ENCODE measurements at places on chromosomes 7 and 10. TPM values are rescaled to one million over a fixed set of nuclear protein-coding genes. Genes with fewer than 3 reads are reported as not detected.
A peak's percentile ranks its signal among the peaks of the same experiment; 100 is the strongest.

GSAP gene
- total RNA-seq, result 1.1 TPM

CYP26C1 gene
- total RNA-seq, result not detected

SEPTIN14 gene
- not detected for total RNA-seq

METTL27 gene
- 5.9 TPM for total RNA-seq

BHLHA15 gene
- 8.3 TPM for total RNA-seq

CLDN4 gene
- total RNA-seq, result 18.6 TPM

VGF gene
- 3.3 TPM for total RNA-seq

USP6NL gene
- total RNA-seq, result 23.0 TPM

DNA sequence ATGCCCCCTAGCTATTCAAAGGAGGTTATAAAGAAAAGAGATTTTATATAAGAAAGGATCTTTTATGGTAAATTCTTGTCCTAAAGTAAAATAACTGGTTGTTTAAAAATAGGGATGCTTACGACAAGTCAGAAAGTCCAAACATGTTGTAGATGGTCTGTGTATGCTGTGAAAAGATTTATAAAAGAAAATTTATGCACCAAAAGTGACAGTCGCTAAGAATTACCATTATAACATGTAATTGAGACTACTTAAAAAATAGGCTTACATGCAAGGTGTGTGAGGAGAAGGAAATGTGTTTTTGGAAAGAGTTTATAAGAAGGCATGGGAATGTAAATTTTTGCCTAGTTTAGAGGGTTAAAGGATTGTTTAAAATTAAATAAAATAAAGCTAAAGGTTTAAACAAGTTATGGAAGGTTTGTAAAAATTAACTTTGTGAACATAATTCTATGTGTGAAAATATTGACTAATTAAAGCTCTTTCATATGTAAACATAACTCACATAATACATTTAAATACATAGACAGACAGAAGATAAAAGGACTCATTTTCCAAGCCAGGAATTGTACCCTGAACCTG lies 118.5 kb downstream of the LYZL1 start:
- peak; percentile 63 for DNase-seq

DNA sequence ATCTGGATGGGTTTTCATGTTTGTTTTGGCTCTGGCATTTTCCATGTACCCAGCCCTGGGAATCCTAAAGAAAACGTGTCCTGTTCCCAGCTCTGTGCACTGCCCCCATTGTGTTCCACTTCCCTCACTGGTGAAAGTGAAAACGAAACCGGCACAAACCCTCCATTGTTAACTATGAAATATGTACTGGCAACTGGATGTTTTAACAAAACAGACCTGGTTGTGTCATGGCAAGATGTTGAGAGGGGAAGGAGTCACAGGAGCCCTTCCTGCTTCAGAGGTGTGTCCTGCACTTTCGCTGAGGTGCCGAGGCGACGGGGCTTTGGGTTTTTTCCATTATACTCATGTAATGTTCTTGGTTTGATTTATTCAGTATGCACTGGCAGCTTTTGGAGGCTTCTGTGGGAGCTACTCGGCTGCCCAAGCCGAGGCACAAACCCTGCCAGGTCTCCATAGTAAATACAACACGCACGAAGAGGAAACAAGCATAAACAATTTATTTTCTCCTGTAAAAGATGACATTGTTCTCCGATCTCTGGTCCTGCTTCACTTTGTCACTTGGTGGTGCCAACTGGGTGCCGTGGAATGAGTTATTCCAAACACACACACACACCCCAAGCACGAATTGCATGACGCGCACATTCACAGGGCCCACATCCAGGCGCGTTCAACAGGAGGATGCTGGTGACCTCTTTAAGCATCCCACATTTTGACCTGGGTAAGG lies 118.2 kb downstream of the CDK6 start:
- no peak for DNase-seq

DNA sequence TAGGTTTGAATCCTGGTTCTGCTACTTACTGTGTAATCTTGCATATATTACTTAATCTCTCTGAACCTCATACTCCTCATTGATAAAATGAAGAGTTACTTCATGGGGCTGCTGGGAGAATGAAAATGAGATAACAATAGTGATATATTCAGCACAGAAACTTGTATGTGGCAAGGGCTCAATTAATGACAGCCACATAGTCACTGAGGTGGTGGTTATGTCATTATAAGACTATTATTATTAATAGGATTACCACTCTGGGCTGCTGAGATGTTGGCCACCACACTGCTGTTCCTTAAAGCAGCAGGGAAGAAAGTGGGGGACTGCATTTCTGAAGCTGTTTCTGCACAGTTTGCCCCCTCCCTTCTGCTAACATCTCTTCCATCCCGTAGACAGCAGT lies 100.4 kb upstream of the PDLIM1 start:
- no peak for DNase-seq

DNA sequence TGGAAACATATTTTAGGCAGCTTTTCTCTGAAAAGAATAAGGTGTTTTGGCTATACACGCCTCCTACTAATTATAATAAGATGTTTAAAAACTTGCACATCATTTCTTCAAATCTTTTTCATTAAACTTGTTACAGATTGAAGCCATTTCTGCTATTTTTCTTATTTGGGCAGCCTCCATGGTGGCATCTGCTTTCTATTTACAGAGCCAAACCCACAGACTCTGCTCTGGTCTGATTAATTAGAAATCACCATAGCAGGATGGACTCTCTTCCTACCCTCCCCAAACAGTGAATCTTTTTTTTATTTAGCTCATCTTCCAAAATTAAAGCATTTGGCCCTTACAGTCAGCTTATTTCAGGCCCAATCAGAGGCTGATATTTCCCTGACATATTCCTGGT lies 85.7 kb upstream of the AOAH start:
- DNase-seq, result no peak

GRCh38 chr7:131649003-131649541 lies 92.6 kb upstream of the PODXL start:
- DNase-seq, result peak; percentile 65

GRCh38 chr10:50618624-50619023 lies 5.1 kb downstream of the SGMS1 start:
- peak; percentile 52 for DNase-seq

DNA sequence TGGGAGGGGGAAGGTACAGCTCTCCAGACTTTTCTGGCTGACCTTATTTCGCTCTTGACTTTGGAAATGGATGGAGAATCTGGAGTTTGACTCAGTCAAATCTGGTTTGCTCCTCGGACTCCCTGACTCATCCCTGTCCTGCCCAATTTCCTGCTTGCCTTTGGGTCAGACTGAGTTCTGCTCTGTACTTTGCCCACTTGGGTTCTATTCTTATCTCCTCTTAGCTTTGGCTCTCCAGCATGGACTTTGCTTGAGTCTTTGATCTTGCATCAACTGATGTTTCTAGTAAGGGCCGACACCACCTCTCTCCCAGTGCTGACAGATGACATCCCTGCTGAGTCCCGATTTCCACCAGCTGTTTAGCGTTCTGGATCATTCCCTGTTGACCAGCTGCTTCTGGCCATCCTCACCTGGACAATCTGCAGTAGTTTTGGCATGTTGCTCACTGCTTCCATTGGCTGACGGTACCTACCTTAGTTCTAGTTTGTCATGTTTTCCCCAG lies 335.3 kb downstream of the SUGCT start:
- DNase-seq, result no peak

DNA sequence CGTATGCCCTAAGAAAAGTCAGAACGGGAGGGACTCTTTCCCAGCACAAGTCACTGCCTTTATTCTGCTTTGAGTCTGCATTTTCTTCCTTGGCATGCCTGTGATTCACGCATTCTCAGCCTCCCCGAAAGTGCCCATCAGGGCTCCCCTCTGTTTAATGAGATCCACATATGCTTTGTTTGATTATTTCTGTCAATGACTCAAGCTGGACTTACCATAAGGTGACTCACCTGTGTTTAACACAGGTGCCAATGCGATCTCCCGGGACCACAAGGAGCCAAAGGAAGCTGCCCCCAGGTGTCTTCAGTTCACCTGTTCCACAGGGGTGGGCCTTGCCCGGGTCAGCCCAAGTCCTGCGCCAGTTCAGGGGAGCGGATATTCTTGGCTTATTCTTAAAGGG lies 386.0 kb upstream of the SHH start:
- no peak for DNase-seq

GRCh38 chr7:17564678-17565212 lies 266.3 kb downstream of the AHR start:
- no peak for DNase-seq

- no peak for DNase-seq
These were observed 122.0 kb upstream of the HABP2 start for GRCh38 chr10:113430634-113431397.

GRCh38 chr7:18558503-18558902 lies 63.0 kb downstream of the HDAC9 start:
- DNase-seq, result no peak

DNA sequence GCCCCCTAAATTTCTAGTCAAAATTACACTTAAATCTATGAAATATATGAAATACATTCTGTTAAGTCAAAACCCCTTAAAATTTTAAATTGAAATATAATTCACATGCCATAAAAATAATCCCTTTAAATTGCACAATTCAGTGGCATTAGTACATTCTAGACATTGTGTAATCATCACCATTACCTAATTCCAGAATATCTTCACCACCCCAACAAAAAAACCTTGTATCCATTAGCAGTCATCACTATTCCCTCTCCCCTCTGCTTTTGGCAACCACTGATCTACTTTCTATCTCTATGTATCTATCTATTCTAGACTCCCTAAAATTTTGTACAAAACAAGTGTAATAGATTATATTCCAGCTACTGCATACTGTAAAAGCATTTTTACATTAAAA lies 261.2 kb downstream of the GLI3 start:
- no peak for DNase-seq

GRCh38 chr7:28069388-28069787 lies 111.2 kb downstream of the JAZF1 start:
- no peak for DNase-seq

GRCh38 chr7:82429408-82429807 lies 14.2 kb downstream of the CACNA2D1 start:
- DNase-seq, result no peak

DNA sequence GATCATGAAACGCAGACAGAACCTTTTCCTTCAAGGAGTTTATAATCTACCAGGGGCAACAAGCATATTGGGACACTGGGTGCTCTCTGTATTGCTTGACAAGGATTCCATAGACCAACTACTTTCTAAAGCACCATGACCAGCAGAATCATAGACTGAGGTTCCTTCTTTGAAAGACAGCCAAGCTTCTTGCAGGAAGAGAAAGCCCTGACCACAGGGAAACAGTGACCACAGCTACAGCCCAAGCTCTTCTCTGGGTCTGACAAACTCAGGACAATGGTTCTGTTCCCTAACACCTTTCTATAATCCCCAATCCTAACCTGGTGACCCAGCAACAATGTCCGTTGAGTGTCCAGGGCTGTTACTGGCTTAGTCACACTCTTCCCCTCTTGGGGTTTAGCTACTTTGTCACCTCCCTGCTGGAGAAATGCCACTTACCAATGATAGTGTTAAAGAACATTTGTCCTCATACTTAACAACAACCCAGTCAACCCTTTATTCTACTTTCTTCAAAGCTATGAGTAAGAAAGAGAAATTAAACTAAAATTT lies 155.7 kb downstream of the JAZF1 start:
- DNase-seq, result no peak

GRCh38 chr7:28356619-28357018 lies 55.7 kb upstream of the CREB5 start:
- DNase-seq, result no peak

All from GM23338 (cell line).